ENCODE measurements at places on chromosomes 4 and X.
A peak's percentile ranks its signal among the peaks of the same experiment; 100 is the strongest.

- no peak for DNase-seq
Measured at GRCh38 chr4:148782284-148782683, 340.1 kb upstream of the NR3C2 start.

GRCh38 chr4:53981066-53981465 lies 83.3 kb downstream of the CHIC2 start:
- no peak for DNase-seq

- no peak for DNase-seq
Measured at GRCh38 chr4:150072471-150072870, 5.8 kb upstream of the DCLK2 start.

DNA sequence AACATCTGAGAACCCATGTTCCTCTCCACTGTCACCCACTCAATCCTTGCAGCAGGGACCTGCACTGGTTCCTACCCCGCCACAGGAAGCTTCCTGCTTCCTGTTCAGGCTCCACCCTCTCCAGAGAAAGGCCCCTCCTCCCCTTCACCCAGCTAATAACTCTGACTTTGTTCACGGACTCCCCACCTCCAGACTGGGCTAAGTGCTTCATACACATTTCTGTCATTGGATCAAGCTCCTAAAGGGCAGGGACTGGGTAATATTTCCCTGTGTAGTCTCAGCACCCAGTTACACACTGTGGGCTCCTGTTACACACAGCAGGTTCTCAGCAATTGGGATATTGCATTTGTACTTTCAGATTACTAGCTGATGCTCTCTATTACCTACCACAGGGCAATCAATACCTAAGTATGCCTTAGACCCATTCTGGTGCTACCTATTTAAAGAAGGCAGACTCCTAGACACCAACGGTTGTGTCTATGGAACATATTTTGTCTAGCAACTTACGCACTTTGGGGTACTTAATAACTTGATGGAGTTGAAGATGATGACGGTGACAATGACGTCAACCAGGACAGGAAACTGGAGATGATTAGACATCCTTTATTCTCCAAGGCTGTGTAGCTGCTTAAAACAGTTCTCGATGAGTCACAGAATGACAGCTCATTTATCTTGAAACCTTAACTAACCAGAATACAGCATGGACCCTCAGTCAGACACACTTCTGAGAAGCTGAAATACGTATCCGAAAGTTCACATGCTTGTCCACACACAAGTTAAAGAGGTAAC lies 58.1 kb downstream of the MAML3 start:
- peak; percentile 23 for DNase-seq

GRCh38 chrX:53474707-53475106 lies 40.5 kb upstream of the HSD17B10 start:
- DNase-seq = no peak

GRCh38 chrX:70494441-70494840 lies 49.8 kb downstream of the DLG3 start:
- DNase-seq = no peak

DNA sequence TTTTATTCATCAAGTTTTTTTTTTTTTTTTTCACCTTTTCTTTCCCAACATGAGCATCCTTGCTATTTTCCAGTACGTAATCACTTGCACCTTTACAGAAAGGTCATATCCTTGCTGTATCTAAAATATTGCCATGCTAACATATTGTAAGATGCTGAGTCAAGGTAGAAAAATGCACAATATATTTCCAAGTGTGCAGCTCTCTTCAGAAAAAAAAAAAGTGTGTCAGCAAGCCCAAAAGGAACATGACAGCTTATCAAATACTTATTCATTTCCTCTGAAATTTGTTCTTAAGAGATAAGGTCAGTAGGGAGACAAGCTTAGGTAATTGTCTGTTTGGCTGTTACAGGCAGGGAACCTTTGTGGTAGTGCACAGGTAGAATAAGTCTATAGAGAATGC lies 27.0 kb downstream of the SH2D1A start:
- DNase-seq = no peak

- no peak for DNase-seq
Measured at GRCh38 chr4:85790582-85790981, 315.6 kb downstream of the ARHGAP24 start.

DNA sequence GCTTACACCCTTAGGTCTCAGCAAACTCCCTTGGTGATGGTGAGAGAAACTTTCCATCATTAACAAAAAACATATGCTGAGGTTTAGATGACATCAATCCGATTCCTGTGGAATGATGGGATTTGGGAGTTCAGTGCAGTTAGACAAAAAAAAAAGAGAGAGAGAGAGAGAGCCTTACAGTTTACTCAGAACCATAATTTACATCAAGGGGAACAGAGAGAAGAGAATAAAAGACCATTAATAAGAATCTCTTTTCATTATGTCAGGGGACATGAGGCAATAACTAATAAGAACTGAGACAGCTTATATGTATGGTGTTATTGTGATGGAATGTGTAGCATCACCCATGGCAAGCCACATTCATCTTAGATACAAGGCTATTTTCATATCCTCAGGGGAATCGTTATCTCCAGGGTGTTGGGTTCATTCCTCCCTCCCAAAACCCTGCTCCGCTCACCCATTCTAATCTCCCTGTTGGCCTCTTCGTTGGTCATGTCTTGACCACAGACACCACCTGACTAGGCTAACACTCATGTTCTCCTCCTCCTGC lies 175.7 kb upstream of the MXRA5 start:
- DNase-seq = no peak

DNA sequence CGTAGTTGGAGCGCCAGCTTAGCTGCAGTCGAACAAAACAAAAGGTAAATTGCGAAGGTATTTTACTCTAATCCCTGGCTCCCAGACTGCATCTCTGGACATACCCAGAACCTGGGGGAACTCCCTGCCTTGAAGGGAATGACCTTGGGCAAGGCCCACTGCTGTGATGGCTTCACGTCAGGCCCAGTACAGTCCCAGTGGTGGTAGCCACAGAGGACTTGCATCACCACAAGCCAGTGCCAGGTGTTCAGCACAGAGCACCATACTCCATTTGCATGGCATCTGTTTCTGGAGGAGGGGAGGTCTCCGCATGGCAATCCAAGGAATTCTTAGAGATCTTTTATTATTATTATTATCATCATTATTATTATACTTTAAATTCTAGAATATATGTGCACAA lies 5.6 kb downstream of the ETDA start:
- no peak for DNase-seq

DNA sequence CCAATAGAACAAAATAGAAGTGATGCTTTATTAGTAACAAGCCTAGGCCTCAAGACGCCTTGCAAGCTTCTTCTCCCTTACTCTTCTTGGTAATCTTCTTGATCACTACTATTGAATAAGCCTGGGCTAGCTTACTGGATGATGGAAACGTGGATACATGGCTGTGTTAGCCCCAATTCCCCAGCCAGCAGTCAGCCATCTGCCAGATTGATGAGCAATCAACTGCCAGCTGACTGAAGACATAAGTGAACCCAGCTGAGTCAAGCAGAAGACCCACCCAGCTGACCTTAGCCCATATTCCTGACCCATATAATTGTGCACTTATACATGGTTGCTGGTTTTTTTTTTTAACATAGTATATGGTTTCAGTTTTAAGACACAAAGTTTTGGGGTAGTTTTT lies 130.4 kb downstream of the DHX15 start:
- DNase-seq = no peak

- DNase-seq = no peak
Measured at GRCh38 chr4:89658701-89659024, 178.3 kb downstream of the SNCA start.

DNA sequence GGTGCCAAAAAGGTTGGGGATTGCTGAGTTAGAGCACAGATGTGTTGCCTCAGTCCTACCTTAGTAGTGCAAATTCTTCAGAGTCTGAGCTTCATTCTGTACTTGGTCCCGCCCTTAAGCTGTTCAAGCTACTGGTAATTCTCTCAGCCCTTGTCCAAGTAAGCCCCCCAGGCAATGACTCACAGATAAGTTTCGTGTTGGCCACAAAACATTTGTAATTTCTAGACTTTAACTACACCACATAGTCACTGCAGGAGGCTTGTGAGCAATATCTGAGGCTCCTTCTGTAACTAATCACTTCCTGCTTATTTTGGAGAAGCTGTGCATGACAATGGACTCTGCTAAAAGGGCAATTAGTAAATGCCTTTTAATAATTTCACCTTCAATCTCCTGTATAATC lies 1420.5 kb downstream of the PCDH7 start:
- DNase-seq = no peak

GRCh38 chr4:148810461-148810860 lies 368.2 kb upstream of the NR3C2 start:
- DNase-seq = no peak

DNA sequence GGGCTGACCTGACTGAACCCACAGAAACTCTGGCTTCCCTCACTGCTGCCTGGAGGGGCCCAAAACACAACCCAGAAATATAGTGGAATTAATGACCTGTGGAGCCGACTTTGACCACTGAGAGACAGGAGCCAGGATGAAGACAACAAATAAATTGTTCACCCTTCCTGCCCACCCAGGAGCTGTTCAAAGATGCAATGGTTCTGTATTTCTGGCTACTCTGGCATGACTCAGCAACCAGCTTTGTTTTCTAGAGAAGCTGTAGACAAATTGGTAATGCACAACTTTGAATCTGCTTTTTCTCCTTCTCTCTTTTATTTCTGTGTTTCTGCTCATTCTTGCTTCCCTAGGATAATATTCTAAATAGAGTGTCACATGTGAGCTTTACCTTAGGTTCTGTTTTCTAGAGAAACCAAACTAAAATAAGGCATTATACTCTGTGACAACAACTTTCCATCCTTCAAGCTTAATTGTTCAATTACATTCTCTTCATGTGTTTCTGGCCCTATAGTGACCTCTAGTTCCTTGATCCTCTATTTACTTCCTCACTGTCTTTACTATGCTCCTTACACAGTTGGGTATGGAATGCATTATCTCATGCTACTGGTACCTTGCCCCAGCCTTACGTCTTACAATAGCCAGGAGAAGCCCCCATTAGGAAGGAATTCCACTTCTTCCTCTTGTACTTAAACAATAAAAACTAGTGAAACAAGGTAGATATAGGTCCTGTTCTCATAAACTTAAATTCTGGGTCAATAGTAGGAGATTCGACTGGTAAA lies 6.5 kb upstream of the PRKG2 start:
- no peak for DNase-seq

DNA sequence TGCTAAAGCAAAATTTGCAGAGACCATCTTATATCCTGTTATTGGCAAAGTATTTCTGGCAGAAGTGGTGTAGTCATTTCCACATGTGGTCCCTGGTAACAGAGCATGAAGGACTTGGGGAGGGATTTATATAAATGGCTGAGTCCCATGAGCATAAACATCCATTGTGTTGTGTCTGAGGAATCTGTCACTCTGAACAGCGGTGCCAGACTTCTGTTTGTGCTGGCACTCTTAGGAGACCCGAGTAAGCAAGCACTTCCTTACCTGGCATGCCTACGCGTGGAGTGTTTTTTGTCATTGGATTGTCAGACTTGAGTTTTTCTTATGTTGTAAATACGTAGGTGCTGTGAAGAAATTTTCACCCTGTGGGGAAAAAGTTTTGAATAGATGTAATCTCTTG lies 285.9 kb downstream of the ARHGAP10 start:
- DNase-seq = no peak

DNA sequence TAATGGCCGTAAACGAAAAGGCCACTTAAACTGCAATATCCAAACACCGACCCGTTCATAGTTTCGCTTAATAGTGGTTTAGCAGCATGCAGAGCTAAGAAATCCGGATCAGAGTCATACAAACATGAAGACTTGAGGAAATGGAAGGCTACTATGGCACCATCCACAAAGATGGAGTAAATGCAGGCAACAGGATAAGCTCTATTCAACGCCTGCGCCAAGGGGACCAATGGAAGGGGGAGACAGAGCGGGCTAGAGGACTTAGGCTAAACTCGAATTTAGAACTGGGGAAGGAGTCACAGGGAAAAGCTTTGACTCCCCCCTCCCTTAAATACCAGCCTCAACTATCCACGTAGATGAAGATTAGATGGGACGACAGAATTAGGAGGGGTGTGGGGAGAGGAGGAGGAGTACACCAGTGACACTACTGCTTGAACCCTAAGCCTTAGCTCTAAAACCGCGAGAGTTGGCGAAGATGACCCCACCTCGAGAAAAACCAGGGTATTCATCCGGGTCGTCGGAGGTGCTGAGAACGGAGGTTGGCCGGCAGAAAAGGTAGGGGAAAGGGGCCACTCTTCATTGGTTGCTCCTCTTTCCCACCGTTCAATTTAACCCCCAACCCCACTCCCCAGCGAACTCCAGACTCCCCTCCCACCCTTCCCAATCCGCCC lies 3.5 kb downstream of the HUWE1 start:
- DNase-seq = no peak

DNA sequence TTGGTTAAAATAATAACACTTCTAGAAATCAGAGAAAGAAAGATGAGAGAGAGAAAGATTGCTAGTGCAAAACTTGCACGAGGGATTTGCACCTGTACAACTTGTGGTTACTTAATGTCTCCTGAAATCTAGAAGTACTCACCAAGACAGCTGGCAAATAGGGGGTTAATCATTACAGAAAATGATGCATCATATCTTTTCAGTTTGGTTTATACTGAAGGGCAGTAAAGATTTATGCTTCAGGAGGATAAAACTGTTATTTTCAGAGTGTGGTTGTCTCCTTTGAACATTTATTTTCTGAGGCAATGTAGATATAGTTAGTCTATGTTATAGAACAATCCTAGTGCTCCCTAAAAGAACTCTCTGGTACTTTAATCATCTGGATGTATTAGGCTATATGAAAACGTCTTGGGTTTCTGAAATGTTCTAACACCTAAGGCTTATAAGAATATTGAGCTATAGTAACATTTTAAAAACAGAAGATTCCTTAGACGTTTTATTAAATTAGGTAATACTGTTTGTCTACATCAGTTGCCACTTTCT lies 13.3 kb downstream of the ATOH1 start:
- DNase-seq = no peak

DNA sequence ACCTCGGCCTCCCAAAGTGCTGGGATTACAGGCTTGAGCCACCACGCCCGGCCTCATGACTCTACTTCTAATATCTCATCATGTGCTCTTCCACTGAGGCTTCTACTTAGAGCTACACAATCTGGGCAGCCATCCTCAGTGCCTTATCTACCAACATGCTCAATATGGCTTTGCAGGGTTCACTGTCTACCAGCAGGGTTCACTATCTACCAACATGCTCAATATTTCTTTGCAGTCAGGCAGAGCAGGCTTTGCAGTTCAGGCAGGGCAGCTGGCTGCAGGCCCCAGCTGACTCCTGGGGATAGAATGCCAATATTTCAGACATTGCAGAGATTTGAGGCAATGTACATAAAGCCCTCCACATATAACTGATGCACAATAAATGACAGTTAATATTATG lies 47.5 kb downstream of the PKD2 start:
- no peak for DNase-seq

GRCh38 chrX:57918750-57919436 lies 8.6 kb upstream of the ZXDA start:
- DNase-seq = no peak

- DNase-seq = peak; percentile 62
Measured at GRCh38 chrX:130902783-130903613, at the start of gene ENOX2. Gene ENOX2 (minus strand): TSS chrX:130903209. CDS start chrX:130703216, 199,993 bp downstream.

Data from stimulated activated CD8-positive, alpha-beta memory T cell treated with anti-CD3 and anti-CD28 coated beads, Interleukin-2, amount 100 ng/mL, for 1 hour (primary cell).